ENCODE measurements at places on chromosomes 2 and 18.

GRCh38 chr2:25454824-25455611, 113.3 kb upstream of the DNMT3A start:
- DNase-seq = no peak

DNA sequence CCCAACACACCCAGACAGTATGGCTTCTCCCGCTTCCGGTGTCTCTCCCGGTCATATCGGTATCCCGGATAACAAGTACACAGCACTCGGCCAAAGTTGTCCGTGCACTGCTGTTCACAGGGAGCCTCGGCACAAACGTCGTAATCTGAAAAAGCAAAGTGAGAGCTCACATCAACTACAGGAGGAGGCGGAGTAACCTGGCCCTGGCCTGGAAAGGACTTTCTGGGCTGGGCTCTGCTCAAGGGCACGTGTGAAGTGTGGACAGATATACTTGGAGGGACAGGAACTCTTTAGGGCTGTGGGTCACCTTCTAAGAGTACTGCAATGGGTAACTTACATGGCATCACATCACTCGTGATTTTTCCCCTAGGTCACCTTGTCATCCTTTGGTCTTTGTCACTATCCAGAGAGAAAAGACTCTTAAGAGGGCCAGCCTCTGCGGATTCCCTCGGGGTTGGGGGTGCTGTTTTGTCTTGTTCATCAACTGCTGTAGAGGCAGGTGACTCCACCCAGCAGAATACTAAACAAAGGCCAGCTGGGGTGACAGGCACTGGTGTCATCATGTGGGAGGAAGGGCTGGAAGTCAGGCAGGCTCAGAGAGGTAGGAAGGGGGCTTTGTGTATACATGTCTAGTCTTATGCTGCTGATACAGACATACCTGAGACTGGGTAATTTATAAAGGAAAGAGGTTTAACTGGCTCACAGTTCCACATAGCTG, 110.6 kb upstream of the LMAN1 start:
- DNase-seq = no peak

DNA sequence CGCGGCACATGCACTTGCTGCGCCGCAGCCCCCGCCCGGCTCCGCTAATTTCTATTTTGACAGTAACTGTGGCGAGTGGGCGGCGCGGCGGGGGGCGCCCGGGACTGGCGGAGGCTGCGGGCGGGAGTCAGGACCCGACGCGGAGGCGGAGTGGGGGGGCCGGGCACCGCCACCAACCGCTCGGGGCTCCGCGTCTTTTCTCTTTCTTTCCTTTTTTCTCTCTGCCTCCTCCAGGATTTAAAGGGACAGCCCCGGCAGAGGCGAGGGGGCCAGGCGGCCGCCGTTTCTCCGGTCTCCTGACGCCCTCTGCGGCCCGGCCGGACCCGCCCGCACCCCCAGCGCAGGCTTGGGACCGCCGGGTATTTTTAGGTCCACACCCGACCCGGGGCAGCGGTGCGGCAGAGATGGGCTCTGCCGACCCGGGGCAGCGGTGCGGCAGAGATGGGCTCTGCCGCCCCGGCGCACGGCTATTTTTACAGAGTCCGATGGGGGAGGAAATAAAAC, 460 bp upstream of the ZBTB7C start:
- no peak for DNase-seq

DNA sequence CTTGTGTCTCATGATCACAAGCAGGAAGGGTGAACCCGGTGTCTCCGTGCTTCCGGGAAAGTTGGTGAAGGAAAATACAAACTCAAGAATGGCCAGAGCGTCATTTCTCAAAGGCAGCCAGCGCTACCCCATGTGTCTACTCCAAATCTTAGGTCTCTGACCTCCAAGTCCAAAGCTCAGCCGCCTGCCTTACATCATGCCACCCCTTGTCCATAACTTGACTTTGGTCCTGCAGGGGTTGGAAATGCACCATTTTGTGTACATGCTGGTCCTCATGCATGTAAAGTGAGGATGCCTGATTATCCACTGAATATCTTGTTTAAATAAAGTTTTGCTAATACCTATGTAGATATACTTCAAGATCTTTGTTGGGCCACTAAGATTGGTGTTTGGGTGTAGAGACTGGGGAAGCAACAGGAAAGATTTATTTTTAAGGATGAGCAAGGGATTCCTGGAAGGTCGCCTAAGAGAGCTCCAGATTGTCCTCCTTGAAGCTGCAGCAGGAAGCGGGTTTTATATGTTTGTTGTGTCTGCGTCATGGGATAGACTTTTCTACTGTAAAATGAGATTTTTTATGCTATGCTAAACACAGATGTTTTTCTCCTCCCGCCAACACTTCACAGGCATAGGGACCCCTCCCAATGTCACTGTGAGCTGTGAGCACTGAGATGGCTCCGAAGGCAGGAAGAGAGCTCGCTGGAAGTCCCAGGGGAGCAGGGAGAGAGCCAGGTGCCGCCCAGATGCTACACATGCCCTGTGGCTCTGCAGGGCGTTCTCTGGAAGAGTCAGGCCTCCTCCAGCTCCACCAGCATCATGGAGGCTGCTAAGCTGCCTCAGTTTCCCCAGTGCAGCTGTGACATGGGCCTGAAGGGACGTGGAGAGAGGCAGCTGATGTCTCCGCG, 176.2 kb upstream of the HDAC4 start:
- DNase-seq = no peak
